ENCODE measurements at places on chromosomes 1 and 21.

GRCh38 chr21:27221077-27221476 lies 254.2 kb upstream of the ADAMTS5 start:
- no peak for DNase-seq

DNA sequence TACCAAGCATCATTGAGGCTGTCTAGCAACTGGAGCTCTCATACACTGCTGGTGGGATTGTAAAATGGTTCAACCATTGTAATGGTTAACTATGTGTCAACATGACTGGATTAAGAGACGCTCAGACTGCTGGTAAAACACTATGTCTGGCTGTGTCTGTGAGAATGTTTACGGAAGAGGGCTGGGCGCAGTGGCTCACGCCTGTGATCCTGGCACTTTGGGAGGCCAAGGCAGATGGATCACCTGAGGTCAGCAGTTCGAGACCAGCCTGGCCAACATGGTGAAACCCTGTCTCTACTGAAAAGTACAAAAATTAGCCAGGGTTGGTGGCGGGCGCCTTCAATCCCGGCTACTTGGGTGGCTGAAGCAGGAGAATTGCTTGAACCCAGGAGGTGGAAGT lies 4.8 kb upstream of the FCRLA start:
- DNase-seq, result no peak

DNA sequence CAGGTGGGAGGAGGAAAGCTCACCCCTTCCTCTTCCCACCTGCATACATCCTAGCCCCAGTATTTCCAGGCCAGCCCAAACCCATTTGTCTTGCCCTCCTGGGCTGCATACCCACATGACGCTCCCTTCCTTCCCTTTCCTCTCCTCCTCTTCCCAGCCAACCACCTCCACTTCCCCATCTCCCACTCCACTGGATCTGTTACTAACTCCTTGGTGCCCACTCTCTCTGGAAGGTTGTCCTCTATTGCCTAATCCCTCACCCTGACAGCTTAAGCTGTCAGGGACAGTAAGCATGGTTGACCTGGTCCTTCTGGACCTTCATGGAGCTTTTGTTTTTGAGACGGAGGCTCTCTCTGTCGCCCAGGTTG lies 23.0 kb upstream of the SYNC start:
- DNase-seq, result no peak

- DNase-seq, result no peak
These were observed 414.3 kb upstream of the NR5A2 start for GRCh38 chr1:199612976-199613774.

GRCh38 chr21:28883931-28884330 lies 108.7 kb downstream of the LTN1 start:
- DNase-seq, result no peak

All from stimulated activated CD8-positive, alpha-beta memory T cell treated with anti-CD3 and anti-CD28 coated beads, Interleukin-15, amount 100 ng/mL, for 48 hours (primary cell).